ENCODE measurements at places on chromosomes 6 and 20.

DNA sequence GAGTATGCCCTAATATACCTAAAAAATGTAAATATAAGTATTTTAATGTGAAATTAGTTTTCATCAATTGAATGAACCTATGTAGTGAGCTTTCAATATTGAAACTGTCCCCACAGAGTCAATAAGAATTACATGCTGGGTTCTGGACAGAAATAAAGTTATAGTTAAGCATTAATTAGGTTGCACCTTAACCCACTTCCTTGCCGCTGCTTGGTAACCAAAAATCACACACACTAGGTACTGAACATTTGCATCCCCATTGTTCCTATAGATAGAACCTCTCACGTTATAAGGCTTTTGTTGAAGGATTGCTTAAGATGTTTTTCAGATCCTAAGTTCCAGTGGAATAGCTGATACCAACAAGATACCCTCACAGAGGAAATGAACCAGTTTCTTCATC, 237.1 kb upstream of the OPRM1 start:
- DNase-seq, result no peak

- DNase-seq, result no peak
These were observed 40.7 kb upstream of the CCDC167 start for GRCh38 chr6:37540390-37540789.

- no peak for DNase-seq
These were observed 3.0 kb downstream of the TSHZ2 start for GRCh38 chr20:52975029-52975732.

GRCh38 chr6:100803264-100804045, 77.7 kb downstream of the ASCC3 start:
- DNase-seq, result no peak

DNA sequence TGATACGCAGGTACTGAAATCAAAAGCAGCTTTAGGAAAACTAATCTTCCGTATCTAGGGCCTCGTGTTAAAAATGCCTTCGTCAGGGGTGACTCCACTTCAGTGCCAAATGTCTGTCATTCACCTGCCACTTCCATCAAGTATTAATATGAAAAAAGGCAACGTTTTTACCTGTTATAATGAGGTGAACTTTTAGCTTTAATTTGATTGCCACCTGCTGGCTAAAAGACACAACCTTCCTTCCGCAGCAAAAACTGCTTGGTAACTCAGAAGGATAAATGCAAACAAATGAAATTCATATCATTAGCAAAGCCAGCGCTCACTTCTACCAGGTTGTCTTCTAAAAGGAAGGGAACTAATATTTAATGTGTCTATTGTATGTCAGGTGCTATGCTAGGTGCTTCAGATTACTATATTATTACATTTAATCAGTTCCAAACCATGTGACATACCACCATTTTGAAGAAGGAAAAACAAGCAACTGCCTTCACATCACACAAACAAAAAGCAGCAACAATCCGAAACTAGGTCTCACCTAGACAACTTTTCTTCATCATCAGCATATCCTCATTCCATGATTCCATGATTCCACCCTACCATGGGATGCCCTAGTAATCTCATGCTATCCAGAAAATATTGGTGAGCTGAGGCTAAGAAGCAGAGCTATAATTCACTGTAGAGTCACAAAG, 20.6 kb upstream of the ARHGAP18 start:
- DNase-seq, result peak; percentile 78

DNA sequence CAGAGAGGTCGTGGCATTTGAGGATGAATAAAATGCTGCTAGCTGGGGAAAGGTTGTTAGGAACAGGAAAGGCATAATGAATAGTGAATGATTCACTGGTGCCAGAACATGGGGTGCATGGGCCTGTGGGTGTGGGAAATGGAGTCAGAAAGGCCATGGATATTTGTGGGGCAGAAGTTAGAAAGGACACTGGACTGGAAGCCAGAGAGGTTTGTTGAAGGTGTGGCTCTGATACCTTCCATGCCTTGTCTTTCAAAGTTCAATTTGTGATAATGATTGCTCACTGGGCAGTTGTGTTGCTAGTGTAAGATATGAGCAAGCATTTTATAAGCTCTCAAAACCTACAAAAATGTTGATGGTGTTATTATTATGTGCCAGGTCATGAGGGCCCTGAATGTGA, 32.7 kb downstream of the LRRC1 start:
- no peak for DNase-seq

DNA sequence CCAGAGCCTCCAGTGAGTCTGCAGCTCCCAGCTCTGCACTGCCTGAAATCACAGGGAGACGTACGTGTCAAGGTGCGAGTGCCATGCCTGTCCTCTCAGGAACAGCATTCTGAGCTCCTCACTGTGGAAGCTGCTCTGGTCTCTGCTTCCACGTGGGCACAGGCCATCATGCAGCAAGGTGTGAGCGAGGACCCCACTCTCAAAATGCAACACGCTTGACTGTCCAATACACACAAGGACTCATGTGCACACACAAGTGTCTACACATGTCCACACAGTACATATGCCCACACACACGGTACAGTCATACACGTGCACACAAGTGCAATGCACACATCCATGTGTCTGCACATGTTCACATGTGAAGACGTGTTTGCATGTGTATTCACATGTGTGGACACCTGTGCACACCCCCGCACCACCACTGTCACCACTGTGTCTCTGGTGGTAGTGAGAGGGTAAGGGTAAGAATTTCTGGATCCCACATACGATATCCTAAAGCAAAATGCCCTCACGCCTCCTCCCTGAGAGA, 260.5 kb downstream of the DLL1 start:
- no peak for DNase-seq

DNA sequence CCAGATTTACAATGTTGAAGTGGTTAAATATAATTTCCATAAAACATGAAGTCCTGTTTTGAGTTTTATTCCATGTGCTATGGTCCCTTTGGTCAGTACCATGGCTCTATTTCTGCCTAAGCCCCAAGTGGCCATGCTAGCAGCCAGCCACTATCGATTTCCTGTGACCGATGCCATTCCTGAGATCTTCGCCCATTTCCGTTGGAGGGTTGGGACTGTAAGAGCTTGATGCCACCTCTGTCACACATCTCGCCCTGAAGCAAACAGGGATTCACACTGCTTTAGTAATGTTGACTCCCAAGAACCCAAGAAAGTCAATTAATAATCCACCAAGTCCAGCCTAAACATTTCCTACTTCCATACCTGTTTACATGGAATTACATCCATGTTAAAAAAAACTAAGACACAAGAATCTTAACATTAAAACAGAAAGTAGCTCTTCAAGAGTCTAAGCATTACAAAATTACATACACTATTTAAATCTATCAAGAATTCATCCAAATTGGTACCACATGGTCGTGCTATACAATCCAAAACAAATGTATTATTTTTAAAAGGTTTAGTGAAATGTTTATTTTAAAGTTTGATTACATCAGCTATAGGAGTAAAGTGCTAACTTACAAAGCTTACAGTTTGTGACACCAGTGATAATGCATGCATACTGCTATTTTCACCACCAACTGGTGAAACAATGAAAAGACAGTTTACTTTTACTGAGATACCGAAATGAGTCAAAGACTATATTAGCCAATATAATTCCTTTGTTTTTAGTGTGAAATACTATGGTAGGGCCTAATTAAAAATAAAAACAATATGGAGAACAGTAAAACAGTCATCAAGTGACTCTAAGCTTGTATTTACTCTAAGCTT, 2.5 kb downstream of the RBM39 start:
- peak; percentile 68 for DNase-seq

- peak; percentile 72 for DNase-seq
These were observed 58.9 kb upstream of the SERINC1 start for GRCh38 chr6:122530440-122531046.

DNA sequence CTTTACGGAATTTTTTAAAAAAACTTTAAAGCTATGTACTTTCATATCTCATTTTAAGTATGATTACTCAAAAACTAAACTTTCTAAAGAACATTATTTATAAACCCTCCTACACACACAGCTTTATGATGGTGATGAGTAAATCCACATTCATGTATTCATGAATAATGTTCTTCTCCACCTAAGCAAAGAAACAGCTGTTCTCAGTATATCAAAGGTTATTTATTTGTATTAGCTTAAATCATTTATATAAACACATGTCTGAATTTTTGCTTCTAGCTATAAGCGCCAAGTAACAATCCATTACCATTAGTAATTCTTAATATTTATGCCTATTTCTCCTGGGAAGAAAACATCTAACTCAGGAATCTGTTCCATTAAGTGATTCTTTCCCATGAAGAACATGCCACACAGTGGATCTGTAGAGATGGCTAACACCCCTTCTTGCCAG, 63.3 kb downstream of the SMLR1 start:
- no peak for DNase-seq

DNA sequence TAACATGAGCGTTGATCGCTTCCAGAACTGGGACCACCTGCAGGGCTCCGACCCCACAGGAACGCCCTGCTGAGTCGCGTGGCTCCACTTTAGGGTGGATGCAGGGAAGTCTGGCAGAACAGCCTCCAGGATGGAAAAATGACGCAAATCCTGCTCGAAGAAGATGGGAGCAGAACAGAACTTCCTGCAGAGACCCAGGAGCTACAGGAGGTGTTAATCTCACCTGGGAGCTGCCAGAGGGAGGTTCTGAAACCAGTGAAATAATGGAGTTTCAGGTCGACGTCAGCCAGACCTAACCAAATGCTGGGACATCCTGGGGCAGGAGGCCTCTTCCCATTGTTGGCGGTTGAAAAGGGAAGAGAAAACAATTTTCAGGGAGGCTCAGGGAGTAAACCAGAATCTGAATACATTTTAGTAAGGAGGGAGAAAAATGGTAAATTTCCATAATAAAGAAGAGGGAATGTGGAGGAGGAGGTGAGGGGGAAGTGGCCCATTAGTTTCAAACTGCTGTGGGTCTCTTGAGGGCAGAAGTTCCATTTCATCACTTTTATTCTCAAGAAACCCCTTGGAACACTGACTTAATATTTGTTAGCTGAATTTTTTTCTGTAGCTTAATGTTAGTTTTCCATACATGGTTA, 558.4 kb upstream of the CDH4 start:
- no peak for DNase-seq

DNA sequence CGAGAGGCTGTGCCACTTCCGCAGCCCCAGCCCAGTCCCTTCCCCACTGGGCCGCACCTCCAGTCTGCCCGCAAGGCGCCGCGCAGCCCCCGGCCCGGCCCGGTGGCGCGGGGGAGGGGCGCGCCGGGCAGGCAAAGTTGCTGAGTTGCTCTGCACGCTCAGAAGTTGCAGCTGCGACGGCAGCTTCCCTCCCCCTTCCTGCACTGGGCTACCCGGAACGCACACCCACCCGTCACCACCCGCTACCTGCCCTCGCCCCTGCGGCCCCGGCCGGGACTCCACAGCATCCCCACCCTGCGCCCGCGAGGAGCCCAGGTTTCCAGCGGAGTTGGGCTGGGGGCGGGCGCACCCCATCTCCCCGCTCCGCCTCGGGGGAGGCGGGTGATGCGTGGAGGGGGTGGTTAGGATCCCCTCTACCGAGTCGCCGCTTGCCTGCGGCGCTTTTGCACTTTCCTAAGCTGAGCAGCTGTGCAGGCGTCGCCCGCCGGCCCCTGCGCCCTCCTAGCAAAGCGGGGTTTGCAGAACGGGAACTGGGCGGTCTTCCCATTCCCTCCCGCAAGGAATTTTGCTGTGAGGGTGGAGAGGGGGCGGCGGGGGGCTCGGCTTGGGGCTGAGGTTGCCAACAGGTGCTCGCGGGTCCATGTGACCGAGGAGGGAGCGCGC, 55.9 kb upstream of the RREB1 start:
- peak; percentile 43 for DNase-seq

DNA sequence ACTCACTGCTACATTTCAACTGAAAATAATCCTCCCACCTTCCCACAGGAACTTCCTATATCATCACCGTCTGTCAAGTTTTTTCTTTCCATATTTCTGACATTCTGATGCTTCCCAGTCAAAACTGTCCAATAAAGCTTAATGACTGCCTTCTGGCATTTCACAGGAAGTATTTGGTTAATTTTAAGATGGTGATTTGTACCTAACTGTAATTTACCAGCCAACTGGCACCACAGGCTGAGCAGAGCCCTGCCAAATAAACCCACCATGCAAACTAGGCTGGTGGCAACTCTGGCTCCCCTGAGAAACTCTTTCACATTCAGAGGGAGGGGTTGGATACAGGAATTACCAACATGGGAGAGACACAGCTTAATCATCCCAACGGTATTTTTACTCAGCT, 50.0 kb downstream of the KLHL32 start:
- DNase-seq, result no peak

- no peak for DNase-seq
These were observed 386.0 kb downstream of the SMOC2 start for GRCh38 chr6:168826726-168827585.

- DNase-seq, result no peak
These were observed 115.8 kb downstream of the FOXO3 start for GRCh38 chr6:108676555-108676954.

DNA sequence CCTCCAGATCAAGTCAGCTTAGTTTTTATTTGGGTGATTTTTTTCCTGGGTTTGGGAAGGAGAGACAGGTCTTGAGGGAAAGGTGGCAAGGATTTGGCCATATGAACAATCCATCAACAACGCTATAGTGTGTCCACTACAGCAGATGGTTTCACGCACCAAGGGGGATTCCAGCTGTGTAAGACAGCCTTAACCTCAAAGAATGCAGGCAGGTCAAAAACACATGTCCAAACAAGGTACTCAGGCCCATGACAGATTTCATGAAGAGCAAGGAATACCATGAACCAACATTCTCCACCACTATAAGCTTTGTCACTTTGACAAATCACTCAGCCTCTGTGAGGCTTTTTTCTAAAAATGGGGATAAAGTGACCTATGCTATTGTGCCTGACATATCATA, 2.0 kb downstream of the AIF1 start:
- no peak for DNase-seq

GRCh38 chr6:47252633-47253032, 57.1 kb downstream of the TNFRSF21 start:
- DNase-seq, result no peak

DNA sequence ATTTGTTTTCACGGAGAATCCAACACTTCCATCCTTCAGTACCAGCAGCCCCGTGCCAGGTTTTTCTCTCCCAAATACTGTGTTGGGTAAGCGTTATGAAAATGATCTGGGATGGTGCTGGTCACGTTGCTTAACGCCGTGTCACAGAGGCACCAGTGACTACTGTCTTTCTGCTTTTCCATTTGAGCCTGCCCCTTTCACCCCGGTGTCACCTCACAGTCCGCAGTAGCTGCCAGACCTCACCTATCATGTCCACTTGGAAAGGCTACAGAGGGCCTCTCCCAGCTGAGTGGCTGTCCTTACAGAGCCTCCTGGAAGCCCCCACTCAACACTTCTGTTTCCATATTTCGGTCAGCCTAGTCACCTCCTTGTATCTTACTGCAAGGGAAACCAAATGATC, 176.5 kb upstream of the ARID1B start:
- DNase-seq, result no peak

DNA sequence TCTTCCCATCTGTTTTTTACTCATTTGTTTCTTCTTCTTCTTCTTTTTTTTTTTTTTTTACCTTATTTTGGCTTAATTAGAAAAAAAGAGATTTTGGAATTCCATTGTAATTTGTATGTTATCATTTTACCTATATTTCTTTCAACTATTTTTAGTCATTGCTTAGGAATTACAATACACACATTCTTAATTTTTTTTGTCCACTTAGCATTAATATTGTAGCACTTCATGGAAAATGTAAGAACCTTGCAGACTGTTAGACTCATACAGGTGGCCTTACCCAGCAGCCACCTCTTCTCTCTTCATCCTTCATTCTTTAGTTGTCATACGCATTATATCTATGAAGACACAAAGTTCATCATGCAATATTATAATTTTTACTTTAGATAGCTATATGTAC, 5.8 kb upstream of the SLC18B1 start:
- DNase-seq, result no peak

- no peak for DNase-seq
These were observed 68.7 kb upstream of the RNF24 start for GRCh38 chr20:4084096-4084495.

GRCh38 chr20:17403461-17403860, 127.7 kb downstream of the BFSP1 start:
- no peak for DNase-seq
